ENCODE measurements at places on chromosomes 2 and 18.

DNA sequence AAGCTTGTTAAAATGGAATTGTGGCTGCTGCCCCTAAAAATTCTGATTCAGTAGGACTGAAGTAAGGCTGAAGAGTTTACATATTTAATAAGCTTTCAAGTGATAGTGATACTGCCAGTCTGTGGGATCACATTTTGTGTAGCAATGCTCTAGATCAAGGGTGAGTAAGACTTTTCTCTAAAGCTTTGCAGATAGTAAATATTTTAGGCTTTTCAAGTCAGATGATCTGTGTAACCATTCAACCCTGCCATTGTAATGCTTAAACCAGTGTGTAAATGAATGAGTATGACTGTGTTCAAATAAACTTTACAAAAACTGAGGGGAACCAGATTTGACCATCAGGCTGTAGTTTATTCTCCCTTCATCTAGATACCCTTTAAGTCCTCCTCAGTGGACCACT is 92.7 kb downstream of the PIK3C3 start:
- no peak for DNase-seq

GRCh38 chr18:23337599-23338444 is 115.3 kb upstream of the RIOK3 start:
- DNase-seq = no peak

DNA sequence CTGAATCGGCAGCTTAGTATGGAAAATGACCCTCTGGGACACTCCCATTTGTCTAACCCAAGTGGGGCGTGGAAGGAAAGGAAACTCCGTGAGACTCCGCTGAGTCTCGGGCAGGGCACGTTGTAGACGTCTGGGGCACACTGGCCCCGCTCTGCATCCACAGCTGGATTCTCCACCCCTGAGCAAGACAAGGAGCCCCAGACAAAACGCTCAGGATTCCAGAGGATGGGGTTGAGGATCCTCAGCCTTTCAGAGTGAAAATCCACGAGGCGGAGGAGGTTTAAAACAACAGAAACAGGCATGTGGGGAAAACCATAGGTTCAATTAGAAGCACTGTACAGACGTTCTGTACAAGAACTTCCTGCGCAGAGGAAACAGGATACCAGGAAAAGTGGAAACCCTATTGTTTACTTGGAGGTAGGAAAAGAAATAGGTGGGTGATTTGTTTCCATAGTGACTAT is 124.9 kb upstream of the ZNF236 start:
- DNase-seq = no peak

GRCh38 chr2:17640406-17640805 is 99.9 kb downstream of the VSNL1 start:
- no peak for DNase-seq

- peak; percentile 19 for DNase-seq
Measured at GRCh38 chr2:223760838-223761502, 76.4 kb downstream of the AP1S3 start.

GRCh38 chr2:185144159-185144919 is 546.0 kb downstream of the ZNF804A start:
- no peak for DNase-seq

- DNase-seq = no peak
Measured at GRCh38 chr2:173184031-173185004, 108.7 kb downstream of the MAP3K20 start.

DNA sequence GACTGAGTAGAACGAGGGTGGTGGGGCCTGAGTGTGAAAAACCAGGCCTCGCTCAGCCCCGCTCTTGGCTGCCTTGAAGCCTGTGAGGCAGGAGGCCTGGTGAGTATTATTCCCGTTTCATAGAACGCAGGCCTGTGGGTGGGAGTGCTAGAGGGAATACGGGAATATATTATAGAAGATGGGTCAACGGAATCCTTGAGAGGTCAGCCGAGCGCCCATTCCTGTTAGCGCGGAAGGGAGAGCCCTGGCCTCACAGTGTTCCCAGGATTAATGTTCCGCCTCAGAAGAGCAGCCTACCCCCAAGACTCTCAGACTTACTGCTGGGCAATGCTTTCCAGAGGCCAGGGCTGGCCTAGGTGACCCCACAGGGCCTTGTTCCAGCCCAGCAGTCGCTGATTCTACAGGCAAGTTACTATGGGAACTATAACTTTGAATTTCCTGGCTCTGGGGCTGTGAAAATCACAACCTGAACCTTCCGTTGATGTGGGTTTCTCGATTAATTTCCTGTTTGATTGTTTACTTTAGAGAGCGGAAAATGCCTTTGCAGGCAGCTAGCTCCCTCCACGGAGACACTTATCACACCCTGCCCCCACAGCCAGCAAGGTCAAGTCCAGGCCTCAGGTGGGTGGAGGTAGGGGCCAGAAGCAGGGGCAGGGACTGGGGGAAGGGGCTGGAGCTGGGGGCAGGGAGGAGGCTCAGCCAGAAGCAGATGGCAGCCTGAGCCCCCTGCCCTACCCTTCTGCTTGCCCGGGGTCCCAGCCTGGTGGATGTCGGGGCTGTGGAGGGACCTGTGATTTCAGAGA is 108.3 kb downstream of the SMAD7 start:
- DNase-seq = no peak

DNA sequence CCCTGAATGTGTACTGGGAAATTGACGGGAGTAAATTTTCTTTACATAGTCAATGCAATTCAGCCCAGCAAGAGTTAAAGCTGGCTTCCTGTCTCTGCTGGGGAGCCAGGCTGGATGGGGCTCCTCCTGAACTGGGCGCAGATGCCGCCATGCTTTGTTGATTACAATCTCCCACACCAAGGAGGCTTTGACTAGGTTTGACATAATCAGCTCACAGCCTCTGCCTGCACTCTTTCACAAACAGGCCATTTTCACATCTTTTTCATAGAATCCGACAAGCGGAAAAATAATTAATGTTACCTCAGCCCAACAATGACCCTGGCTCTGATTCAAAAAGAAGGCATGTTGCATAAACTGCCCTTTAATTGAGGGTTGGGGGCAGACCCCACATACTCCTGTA is 54.3 kb downstream of the FOXI3 start:
- no peak for DNase-seq

DNA sequence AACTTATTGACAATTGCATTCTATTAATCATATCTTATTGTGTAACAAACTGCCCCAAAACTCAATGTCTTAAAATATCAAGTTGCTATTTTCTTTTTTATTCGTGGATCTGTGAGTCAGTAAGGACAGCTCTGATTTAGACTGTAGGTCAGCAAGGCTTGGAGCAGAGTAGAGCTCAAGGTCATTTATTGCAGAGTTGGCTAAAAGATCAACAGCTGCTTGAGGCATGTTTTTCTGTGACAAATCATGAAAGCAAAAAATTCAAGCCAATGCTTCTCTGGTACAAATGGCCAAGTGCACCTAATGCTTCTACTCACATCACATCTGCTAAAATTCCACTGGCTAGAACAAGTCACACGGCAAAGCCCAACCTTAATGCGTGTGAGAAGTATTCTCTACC is 497.7 kb upstream of the LRATD1 start:
- DNase-seq = no peak

- DNase-seq = peak; percentile 47
Measured at GRCh38 chr2:55051026-55051866, 995 bp upstream of the RTN4 start.

DNA sequence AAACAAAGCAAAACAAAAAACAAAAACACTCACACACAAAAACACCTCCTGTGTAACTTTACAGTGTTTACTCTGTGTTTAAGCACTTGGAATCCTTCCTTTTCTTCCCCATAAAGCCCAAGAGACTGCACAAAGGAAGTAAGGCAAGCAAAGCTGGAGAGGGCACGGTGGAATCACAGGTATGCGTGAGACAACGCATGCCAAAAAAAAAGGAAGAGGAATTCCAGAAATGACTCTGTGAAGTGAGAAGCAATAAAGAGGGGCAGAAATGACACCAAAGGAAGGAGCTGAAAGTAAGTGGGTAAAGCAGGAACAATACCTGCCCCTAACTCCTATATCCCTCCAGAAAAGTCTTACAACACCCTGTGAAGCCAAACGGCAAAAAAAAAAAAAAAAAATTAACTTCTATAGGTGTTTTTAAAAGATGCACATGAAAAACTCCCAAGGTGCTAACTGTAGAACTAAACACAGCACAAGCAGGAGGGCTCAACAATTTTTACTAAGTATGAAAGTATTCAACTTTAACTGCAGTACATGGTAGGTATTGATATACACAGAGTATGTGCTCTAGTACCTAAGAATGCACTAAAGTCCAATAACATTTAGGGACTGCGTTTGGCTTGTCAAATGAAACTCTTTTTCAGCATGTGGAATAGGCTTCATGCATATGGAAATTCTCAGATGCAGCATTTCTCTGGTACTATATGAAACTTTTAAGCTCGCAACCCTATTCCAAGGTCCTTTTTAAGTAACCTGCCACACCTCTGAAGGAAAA is 9.1 kb downstream of the RND3 start:
- DNase-seq = no peak

DNA sequence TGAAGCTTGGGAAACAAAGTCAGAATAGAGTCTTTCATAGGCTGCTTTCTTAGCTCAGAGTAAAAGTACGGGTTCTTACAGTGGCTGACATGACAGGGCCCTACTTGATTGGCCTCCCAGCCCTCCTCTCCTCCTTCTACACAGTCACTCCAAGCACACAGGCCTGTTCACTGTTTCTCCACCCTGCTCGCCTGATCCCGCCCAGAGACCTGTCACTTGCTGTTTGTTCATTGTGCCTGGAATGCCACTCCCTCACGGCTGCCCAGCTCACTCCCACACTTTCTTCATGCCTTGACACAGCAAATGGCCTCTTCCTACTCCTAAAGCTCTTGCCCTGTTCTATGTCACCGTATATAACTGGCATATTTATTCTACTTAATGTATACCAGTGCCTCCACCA is 104.8 kb downstream of the MAP4K4 start:
- no peak for DNase-seq

- DNase-seq = no peak
Measured at GRCh38 chr2:34547900-34548299, 948.8 kb upstream of the FAM98A start.

DNA sequence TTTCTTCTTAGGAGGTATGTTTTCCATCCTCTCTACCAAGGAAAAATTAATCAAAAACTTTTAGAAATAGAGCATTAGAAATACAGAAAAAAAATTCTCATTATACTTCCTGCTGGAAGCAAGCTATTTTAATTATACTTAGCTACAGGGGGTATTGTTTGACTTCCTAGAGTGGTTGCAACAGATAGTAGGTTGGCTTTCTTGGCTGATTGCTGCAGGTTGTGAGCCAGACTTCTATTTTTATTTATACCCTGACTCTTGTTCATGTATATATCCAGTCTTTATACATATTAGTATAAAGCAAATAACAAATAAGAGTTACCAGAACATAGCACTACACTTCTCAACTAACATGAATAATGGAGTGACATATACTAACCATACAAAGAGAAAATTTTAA is 460.8 kb upstream of the REG3G start:
- DNase-seq = no peak

GRCh38 chr2:236773206-236773605 is 203.6 kb downstream of the ACKR3 start:
- no peak for DNase-seq

DNA sequence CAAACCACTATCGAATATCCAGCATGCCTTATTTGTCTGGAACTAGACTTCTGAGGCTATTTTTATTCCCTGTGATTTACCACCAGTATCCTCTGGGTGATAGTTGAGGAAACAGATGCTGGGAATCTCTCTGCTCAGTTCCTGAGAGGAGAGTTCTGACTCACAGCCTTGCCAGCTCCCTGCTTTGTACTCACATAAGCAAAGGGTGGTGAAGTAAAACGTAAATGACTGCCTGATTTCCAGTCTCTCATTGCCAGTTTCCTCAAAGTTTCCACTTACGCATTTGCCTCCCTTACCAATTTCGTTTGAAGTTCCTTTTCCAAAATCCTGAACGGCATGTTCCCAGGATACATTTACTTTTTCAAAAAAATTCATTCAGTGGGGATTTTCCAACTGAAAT is 69.2 kb upstream of the HNRNPA3 start:
- no peak for DNase-seq

GRCh38 chr2:39837856-39838453 is 58.9 kb upstream of the THUMPD2 start:
- peak; percentile 4 for DNase-seq

DNA sequence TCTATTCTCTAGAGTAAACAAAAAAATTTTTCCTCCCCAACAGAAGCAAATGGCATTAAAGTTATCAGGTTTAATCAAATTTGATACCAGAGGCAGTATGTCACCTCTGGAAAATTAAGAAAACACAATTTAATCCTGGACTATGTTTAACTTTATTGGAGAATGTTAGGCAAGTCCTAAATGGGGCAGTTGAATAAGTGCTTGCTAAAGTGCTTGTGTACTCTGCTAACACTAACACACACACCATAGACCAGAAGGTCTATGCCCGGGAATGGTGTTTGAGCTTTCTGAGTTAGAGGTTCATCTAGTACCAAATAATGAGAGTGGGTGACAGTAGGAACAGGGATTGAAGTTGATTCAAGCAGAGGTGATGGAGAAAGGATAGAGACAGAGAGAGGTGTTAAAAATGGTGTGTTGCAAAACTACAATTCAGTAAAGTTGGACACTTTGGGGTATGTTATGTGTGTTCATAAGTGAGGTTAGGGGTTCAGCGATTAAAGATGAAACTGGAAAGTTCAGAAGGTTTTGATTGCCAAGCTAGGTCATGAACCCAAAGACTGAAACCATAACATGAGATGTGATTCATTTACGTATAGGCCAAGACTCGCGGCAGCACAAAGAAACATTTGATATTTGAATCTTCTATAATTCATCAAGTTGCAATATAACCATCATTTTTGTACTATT is 40.5 kb upstream of the PEX13 start:
- DNase-seq = no peak
